AG04449 (cell line): ENCODE measurements at places on chromosomes 3 and 15.

- DNase-seq = no peak
Observed at GRCh38 chr15:90924375-90924774, 8.0 kb downstream of the HDDC3 start.

GRCh38 chr3:121722411-121722810, 27.1 kb downstream of the GOLGB1 start:
- no peak for DNase-seq

DNA sequence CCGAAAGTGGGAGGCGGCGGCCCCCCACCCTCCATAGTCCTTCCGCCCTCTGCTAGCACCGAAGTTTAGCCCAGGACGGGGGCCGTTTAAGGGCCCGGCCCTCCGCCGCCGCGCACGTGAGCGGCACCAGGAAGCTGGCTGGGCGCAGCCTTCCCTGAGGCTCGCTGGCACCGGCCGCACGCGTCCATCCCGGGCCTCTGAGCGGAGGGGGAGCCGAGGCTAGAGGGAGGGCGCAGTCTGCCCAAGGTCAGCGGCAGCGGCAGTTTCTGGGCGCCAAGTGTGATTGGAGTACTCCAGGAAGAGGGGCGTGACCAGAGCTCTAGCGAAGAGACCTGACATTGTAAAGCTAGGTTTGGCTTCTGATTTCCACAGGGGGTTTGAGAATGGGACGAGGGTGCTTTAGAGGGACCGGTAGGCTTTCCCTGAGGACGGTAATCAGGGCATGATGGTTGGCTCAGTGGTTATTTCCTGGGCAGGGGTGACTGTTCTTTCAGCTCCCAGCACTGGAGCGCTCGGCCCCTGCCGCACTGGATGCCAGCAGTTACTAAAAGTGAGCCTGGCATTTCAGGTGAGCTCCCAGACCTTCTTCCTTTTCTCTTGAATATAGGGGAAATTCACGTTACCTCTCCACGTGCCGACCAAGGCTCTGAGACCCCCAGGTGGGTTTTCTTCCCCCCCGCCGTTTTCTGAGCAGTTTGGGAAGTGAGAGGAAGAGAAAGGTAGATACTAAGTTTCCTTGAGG, 853 bp downstream of the TEX264 start:
- no peak for DNase-seq

DNA sequence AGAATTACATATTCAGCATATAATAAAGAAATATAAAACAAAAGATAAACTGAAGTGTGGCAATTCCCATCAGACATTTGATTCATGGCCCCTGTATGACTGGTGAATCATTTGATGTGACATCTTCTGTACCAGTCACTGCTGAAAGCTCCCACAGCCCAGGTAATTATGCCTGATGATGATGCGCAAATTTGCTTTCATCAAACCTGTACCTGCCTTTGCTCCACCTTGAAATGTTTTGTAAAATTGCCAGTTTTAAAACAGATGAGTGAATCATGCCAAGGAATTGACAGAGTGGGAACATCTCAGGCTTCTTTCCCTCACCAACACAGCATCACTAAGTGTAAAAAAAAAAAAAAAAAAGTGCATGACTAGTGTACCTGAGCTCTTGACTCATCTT, 66.5 kb upstream of the EIF1B start:
- no peak for DNase-seq

DNA sequence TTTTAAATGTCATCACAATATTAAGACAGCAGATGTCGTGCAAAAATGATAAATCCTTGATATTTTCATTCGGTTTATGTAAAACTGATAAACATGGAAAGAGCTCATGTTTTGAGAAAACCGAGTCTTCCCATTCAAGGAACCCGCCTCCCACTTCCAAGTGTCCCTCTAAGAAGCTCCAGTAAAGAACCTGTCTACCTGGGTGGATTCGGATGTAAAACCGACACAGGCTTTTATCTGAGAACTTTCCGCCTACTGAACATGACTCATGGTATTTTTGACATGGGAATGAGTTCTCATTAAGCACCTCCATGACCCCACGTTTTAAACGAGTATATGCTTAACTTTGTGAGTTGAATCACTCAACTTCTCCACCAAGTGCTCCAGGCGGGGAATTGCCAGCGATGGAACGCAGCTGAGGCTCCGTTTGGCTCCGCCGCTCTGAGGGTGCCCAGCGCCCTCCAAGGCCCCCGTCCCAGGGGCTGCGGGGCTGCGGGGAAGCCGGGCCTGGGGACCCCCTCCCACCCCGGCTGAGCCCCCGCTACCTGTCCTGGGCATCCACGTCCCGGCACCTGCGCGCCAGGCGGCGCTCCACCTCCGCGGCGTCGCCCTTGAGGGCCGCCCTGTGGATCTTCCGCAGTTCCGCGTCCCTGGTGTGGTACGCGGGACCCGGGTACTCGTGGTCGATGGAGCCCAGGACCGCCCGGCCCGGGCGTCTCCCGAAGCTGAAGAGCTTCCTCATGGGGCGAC, 119.9 kb downstream of the LMLN start:
- DNase-seq = no peak

GRCh38 chr3:77541203-77541922, 501.5 kb downstream of the ROBO2 start:
- DNase-seq = no peak

DNA sequence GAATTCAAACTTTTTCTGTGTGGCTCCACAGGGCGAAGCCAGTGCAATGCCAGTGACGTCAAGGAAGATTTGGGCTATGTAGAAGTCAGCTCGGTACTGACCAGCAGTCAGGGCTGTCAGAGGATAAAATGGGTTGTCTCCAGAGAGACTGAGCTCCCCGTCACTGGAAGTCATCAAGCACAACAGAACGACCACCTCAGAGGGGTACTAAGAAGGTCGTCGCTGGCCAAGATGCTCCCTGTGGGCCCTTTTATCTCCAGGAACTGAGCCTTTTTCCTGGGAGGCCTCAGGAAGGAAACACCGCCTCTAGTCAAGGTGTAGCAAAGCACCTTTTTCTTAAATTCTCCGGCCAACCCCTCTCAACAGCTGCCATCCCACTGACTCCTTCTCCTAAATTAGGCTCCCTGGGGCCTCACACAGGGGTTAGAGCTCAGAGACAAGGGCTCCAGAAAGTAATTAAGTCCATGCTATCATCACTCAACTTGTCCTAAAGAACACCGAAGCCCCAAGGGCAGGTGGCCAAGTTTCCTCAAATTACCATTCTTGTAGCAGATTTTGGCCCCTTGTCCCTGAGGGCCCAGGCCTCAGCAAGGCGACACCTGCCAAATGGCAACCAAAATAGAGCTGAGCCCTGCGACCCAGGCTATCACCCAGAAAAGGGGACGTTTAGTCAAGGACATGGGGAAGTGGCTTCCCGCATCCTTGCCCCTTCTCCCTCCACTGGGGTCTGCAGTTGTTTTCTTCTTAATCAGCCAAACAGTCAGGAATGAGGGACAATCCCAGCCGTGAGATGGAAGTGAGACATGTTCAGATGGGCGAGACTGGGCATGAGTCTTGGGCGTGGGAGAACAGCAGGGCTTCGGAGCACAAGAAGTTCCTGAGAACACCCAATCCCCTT, 48.0 kb downstream of the SSUH2 start:
- DNase-seq = no peak

DNA sequence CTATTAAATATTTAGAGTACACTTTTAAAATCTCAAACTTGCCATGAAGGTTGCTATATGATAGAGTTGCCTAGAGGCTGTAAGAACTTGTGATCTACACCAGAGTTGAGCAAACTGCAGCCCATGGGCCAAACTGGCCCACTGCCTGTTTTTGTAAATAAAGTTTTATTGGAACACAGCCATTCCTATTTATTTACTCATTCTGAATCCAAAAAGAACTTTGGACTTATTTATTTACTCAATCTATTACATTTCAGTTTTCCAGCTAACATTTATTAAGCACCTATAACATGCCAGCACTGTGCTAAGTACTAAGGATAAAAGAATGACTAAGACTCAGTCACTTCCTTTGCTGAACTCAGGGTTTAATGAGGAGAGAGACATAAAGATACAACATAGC, 403.6 kb downstream of the ERC2 start:
- no peak for DNase-seq

- no peak for DNase-seq
Observed at GRCh38 chr3:142618917-142619461, 22.8 kb downstream of the PLS1 start.

GRCh38 chr15:37001417-37001816, 98.9 kb downstream of the MEIS2 start:
- DNase-seq = no peak

DNA sequence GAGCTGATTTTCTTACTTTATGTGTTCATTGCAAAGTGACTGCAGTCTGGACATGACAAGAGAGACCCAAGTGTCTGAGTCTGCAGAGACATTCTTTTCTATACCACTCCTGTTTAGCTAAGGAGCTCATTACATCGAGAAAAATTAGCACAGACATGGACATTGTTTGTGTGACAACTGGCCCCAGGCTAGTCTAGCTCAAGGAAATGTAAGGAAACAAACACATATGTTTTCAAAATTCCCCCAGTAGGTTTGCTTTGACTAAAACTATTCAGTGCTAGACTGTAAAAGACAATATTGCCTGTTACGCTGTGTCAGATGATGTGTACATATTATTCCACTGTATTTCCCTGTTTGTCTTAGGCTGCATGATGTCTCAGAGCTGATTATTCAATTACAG, 40.9 kb downstream of the TPRG1 start:
- DNase-seq = no peak

- DNase-seq = peak; percentile 98
Observed at GRCh38 chr3:185656321-185656840, 70.3 kb downstream of the SENP2 start.

DNA sequence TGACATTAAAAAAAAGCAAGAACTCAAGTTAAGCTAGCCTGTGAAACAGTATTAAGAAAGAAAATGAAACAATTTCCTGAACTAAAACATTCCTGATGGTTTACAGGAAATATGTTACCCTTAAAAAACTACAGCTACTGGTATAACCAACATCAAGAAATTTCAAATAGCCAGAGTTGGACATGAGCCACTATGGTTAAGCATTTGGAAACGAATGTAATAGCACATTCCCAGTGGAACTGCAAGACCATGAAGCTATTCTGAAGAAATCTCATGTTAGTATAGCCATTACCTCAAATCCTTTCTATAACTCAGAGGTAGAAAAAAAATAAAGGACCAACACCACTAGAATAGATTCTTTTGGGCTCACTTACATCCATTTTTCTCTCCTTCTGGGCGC, 30.2 kb downstream of the CPNE4 start:
- DNase-seq = no peak

- DNase-seq = no peak
Observed at GRCh38 chr3:133106169-133106568, 68.0 kb downstream of the TMEM108 start.

GRCh38 chr15:77654975-77655374, 22.3 kb upstream of the LINGO1 start:
- DNase-seq = no peak

- no peak for DNase-seq
Observed at GRCh38 chr3:82186017-82186416, 424.6 kb upstream of the GBE1 start.

- DNase-seq = no peak
Observed at GRCh38 chr3:183151821-183152351, 10.6 kb downstream of the LAMP3 start.

DNA sequence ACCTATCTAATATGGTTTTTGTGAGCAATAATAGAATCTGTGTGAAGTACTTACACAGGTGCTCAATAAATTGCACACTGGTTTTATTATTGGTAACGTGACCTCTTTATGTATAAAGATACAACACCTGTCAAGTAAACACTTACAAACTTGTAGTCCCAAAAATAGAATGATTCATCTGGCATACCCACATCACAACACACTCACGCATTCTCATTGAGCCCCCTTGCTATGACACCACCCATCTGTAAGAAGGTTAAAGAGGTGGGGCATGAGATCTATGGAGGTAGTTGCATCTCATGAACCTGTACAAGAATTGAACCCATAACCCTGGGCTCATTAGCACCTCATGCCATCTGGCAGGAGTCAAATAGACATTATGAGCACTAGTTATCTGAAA, 134.9 kb upstream of the THBS1 start:
- DNase-seq = no peak

DNA sequence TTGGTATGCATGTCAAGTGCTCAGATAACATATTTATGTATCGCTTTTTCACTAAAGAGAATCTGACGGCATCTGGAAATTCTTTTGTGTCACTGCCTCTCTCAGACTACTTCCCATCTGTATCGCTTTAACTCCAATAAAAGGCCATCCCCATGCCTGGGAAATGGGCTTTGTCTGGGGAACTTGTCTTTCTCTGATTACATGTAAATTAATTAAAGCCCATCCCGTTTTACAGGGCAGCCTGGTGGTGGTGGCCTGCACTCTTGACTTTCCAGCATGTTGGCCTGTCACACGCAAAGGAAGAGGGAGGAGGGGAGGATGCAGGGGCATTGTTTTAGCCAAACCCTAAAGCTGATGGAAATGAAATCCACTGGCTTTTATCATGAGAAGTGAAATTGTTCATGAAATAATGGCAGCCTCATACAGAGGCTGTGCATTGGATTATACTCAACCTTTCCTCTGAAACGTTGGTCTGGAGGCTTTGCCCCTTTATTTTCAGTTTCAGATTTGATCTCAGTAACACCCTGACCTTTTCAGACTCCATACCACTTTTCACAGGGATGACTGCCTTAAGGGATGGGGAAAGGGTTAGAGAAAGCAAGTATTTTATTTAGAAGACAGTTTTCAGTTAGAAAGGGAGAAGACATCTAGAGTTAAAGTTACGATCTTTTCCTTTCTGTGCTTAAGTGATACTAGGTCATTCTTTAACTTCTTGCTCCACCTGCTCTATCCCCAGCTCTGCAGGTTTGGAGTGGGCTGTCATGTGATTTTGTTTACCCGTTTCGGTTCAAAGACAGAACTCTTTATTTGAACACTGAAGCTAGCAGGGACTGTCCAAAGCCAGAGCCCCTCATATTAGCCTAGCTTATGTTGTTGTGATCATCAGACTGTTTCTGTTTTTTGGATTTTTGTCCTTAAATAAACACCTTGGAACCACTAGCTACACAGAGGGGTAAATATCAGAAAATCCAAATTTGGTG, 94.6 kb upstream of the CTDSPL start:
- DNase-seq = no peak

GRCh38 chr3:145224886-145225285, 936.1 kb downstream of the PLOD2 start:
- no peak for DNase-seq

- no peak for DNase-seq
Observed at GRCh38 chr3:169668957-169669741, 5.6 kb upstream of the MECOM start.

- no peak for DNase-seq
Observed at GRCh38 chr3:140399871-140400270, 278.0 kb upstream of the TRIM42 start.

- DNase-seq = no peak
Observed at GRCh38 chr3:193660171-193660570, 67.2 kb downstream of the OPA1 start.
